Left renal pelvis (tissue), 4 donors: ENCODE measurements at places on chromosomes 11 and 22.

DNA sequence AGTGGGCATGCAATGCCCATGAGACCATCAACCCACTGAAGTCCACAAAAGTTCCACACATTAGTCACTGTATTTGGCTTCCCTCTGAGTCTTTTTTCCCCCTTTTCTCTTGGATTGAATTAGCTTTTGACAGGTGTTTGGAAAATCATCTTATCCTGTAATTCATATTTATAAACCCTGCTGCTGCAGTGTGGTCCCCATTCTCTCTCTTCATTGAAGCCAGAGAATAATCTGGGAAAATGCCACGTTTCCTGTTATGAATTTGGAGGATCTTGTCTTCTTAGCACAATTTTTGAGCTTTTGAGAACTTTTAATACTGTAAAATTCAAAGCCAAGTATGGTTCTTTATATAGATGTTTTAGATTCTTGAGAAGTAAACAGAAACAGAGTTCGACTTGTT is 84.8 kb downstream of the UVRAG start:
- no peak for DNase-seq

- no peak for DNase-seq
Observed at GRCh38 chr11:124716591-124716990, 23.2 kb upstream of the NRGN start.

DNA sequence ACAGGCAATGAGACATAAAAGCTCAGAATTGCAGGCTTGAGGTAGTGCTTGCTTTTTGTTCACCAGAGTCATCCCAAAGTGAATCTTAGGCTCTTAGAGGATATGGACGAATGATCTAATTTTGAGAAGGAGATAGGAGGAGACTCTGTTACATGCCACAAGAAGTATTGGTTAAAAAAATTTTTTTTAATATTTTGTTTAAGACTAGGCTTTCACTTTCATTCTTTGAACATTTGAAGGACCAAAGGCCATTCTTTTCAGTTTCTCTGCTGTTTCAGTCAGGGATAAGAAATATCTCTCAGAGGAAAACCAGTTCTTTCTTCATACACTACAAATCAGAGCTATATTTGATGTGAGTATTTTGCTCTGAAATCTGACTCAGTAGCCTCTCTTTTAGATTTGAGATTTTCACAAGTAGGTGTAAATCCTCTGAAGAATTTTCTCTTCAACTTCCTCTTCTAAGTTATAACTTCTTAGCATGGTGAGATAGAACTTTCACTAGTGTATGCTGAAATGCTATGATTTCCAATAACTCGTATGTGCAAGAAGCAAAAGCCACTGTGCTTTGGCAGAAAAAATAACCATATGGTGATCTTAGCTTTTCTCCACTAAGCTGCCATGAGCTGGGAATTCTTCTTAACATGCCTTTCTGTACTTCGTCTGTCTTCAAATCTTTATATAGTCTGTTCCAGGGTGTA is 24.1 kb upstream of the FAM181B start:
- no peak for DNase-seq

DNA sequence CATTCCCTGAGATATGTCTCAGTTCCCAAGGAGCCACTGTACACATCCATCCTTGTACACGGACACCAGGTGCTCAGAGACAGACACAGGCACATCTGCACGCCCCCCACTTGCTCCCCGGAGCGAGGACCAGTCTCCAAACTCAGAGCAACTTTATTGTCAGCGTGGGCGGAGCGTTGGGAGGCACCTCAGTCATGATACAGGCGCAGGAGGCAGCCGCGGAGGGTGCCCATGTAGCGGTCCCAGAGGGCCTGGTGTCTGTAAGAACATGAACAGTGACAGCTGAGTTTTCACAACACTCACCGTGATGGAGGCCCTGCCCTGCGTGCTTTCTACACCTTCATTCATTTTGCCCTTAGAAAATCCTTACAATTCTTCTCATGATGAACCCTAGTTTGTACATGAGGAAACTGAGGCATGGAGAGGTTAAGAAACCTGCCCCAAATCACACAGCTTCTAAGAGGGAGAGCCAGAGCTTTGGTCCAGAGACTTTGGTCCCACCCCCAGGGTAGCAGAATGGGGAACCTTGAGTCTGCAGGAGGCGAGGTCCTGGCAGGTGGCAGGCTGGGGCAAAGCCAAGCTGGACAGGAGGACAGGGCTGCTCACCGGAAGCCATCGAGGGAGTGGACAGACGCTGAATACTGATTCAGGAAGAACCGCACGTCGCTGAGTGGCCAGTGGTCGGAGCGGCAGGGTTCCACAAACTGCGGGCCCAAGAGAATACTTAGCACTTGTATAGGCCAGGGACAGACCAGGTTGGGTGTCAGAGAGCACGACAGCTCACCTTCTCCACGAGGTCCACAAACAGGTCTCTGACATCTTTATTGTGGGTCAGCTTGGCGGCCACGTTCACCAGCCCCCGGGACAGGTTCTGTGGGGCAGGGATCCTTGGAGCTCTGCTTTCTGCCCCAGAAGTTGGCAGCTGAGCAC is 4.2 kb downstream of the FIBP start:
- DNase-seq: no peak

DNA sequence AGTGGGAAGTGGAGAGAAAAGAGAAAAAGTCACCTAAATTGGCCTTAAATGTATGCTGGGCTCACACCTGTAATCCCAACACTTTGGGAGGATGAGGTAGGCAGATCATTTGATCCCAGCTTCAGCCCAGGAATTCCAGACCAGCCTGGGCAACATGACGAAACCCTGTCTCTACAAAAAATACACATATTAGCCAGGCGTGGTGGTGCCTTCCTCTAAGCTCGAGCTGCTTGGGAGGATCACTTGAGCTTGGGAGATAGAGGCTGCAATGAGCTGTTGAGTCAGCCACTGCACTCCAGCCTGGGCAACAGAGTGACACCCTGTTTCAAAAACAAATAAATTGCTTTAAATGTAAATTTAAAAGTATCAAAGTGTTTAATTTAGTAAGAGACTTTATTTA is 3.9 kb downstream of the CBL start:
- no peak for DNase-seq

DNA sequence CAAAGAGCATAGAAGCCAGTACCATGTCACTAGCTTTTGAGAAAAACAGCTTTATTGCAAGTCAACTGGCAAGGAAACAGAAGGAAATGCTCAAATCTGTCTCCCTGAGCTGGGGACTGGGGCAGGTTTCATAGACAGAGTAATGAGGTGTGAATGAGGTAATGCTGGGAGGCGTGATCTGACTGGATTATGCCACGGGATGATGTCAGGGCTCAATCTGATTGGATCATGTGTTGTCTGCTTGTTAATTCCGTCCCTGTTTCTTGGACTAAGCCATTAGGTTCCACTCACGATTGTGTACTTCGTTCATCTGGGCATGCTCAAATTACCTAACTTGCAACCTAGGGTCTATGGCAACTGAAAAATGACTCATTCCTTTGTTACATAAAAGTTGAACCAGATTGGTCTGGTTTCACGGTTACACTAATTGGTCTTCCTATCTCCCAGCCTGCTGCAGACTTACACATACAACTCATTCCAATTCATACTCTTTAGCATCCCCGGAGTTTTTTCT is 20.2 kb upstream of the OR10A5 start:
- no peak for DNase-seq

DNA sequence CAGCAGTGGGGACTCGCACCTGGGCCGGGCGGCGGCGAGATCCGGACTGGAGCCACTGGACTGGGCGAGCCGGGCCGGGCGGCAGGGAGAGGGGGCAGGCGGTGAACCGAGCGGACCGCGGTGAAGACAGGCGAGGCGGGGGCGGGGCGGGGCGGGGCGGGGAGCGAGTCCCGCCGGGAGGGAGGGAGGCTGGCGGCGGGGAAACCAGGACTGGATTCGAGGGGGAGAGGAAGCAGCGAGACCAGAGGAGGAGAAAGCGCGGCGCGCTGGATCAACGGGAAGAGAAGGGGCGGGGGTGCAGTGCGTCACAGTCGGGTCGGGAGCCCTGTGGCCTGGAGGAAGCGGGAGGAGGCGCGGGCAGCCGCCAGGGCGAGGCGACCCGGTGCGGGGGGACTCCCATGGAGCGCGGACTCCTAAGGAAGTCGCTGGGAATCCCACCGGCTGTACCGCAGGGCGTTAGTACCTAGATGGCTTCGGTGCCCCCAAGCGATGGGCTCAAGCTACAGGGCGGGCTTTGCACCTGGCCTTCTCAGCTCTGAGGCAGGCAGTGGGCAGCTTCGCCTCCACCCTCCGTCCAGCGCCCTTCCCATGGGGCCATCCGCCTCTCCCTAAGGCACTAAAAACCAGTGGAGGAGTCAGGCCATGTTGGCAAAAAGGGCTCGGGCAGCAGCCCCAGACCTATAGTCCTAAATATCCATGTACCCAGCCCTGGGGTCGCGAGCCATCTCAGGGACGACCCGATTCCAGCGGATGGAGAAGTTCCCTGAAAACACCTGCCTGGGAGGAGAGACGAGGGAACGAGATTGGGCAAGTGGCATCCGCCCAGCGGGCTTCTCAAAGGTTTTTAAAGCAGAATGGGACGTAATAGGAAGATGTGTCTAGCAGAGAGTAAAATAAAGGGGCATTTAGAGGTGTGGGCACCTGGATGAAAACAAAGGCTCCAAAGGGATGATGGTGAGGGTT is at the start of gene TMEM121B:
Gene TMEM121B, minus strand, starts transcription at position 128 of the 963 bp plus-strand sequence. CDS start 233 bp downstream, outside the sequence.
- peak; percentile 45 for DNase-seq

DNA sequence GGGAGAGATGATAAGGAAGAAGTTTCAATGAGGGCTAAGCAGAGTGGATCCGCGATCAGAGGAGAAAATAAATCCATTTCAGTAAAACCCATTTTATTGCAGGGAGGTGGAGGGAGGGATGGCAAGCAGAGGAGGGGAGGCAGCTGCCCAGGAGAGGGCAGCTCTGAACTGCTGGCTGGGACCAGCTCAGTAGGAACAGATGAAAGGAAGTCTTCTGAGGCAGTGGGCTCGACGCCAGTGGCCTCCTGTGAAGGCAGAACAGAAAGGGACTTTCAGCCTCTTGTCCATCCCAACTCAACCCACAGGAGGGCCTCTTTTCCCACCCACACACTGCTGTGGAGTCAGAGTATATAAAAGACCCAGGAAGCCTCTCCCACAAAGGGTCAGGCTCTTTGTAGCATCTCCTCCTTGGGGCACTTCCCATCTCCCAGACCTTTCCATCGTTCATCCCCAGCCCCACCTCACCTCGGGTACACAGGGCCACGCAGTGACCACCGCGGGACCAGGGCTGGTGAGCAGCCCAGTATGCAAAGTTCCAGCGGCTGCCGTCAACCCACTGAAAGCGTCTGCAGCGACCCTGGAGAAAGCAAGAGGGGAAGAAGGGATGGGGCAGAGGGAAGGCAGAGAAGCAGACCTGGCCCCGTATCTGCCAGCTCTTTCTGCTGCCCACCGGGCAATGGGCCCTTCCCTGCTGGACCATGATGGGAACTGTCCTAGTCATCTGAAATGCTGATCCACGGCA is 3.0 kb downstream of the PRG2 start:
- no peak for DNase-seq

DNA sequence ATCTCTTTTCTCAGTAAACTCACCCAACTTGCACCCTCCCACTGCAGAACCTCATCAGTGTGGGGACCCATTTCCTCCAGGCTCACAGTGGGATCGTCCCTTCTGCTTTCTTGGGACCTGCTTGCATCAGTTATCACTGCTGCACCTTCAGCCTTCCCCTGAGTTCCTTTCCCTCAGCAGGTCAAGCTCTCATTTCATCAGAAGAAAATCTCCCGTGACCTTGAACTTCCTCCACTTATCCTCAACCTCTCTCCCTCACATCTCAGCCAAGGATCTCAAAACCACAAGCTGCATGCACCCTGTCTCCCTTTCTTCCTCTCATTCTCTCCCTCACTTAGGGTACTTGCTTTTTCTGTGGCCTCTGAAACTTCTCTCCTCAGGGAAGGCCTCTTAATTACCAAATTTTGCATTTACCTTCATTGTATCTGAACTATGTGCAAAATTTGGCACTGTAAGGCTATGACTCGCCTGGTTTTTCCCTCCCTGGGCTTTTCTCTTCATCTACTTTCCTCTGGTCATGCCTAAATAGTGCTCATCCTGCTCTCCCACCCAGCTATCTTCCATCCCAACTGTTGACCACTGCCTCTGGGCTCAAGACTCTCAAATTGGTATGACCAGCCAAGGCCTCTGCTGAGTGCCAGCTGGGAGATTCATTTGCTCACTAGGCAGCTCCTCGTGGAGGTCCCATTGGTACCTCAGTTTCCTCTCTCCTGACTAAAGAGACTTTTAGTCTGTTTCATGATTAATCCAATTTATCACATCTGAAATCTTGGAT is 2.7 kb upstream of the RCE1 start:
- no peak for DNase-seq

- no peak for DNase-seq
Observed at GRCh38 chr11:117501237-117501898, 173.7 kb downstream of the CEP164 start.

DNA sequence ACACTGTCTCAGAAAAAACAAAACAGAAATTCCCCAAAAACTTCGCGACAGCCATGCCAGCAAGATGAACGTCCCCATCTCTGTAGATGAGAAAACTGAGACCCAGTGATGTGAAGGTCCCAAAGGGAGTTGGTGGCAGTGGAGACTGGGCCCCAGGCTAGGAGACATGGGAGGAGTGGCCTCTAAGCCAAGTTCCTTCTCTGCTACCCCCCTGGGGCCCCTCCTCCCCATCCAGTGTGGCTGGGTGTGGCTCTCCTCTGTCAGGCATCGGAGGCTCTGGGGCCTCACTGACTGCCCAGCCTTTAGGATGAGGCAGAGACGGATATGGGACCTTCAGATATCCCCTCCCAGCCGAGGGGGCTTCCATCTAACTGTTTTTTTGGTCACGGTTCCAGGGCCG is 9.8 kb downstream of the RELT start:
- DNase-seq: no peak

DNA sequence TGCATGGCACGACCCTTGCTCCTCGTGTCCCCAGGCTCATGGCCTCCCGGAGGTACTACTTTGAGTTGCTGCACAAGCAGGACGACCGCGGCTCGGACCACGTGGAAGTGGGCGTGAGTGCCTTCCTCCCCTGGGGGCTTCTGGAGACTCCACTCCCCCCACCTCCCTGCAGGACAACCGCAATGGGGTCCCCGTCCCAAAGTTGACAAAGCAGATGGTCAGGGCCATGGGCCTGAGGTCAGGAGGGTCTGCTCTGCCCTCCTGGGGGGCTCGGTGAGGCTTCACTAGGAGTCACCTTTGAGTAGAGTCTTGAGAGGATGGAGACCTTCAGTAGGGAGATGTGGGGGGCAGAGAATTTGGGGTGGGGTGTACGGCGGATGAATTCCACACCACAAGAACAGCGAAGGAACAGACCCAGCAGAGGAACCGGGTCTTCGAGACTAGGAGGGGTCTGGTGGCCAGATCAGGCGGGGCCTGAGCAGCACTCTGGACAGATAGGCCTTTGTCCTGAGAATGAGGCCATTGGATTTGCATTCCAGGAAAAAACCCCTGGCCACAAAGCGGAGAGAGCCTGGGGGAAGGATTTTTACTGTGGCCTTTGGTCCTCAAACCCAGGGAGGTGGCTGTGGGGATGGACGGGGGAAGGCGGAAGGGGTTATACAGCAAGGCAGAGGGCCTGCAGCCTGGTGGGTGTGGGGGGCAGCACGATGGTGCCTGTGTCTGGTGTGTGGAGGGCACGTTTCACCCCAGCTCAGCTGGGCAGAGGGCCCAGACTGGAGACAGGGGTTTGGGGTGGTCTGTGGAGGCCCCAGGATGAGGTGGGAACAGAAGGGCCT is 4.6 kb downstream of the B4GALNT4 start:
- DNase-seq: no peak

GRCh38 chr11:94747146-94747545 is 21.0 kb upstream of the AMOTL1 start:
- no peak for DNase-seq
